ENCODE measurements at places on chromosomes 4 and X.

DNA sequence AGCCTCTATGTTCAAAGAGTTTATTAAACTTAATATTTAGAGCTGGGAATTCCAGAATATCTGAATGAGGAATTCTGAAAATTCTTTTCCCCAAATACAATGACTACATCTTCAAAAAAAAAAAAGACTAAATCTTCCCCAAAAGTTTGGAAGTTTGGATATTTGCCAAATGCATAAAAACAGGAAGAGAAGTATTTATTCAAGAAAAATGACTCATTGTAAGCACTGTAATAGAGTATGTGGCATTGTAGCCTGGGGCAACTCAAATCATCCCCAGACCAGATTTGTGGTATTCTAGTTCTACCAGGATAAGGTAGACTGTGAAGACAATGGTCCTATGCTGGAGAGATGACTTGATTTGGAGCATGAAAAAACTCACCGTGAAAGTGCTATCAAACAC, 78.5 kb upstream of the PDHA2 start:
- DNase-seq, result peak; percentile 48

- no peak for DNase-seq
Observed at GRCh38 chr4:47469951-47470350, 6.4 kb upstream of the COMMD8 start.

- no peak for DNase-seq
Observed at GRCh38 chr4:181437895-181438294, 805.3 kb upstream of the TENM3 start.

GRCh38 chr4:153591441-153591840, 92.6 kb upstream of the TLR2 start:
- DNase-seq, result no peak

- DNase-seq, result no peak
Observed at GRCh38 chr4:36461344-36461743, 179.9 kb downstream of the DTHD1 start.

GRCh38 chr4:8152090-8152864, 6.3 kb downstream of the ABLIM2 start:
- DNase-seq, result no peak

DNA sequence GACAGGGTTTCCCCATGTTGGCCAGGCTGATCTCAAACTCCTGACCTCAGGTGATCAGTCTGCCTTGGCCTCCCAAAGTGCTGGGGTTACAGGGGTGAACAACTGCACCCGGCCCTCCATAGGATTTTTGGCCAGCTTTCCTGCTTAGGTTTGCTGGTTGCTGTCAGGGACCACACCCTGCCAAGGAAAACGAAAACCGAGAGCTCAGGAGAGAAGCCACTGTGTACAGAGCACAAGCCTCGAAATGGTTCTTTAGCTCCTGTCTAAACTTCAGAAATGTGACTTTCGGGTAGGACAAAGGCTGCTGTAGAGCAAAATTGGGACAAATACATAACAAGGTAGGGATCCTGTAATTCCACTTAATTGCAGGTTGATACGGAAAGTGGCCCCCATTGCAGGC, 146.3 kb upstream of the ATP6AP2 start:
- no peak for DNase-seq

GRCh38 chr4:147723326-147723725, 8.6 kb upstream of the ARHGAP10 start:
- DNase-seq, result no peak

DNA sequence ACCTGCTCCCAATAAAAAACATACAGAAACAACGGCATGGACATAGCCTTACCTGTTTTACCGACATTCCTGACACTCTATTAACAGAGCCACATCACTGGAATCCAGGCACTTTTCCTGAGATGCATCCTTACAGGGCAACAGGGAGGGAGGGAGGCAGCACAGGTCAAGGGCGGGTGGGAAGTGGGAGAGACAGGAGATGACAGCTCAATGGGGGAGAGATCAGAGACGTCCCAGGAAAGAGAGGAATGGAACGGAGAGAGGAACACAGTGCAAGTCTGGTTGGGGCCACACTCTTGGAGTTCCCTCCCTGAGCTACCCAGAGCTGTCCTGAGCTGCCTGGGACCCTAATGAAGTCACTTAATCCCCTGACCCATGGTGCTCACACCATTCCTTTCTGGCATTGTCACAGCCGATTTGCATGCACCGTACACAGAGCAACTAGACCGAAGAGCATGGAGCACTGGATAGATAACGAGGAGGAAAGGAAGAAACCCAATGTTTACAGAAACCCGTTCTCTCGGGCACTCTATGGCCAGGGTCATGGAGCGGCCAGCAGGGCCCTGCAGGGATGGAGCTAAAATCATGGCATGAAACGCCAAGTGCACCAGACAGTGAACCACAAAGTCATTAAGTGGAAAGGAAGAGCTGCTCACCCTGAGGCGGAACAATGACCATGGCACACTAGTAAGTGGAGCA, 93.1 kb downstream of the NSUN7 start:
- DNase-seq, result no peak

DNA sequence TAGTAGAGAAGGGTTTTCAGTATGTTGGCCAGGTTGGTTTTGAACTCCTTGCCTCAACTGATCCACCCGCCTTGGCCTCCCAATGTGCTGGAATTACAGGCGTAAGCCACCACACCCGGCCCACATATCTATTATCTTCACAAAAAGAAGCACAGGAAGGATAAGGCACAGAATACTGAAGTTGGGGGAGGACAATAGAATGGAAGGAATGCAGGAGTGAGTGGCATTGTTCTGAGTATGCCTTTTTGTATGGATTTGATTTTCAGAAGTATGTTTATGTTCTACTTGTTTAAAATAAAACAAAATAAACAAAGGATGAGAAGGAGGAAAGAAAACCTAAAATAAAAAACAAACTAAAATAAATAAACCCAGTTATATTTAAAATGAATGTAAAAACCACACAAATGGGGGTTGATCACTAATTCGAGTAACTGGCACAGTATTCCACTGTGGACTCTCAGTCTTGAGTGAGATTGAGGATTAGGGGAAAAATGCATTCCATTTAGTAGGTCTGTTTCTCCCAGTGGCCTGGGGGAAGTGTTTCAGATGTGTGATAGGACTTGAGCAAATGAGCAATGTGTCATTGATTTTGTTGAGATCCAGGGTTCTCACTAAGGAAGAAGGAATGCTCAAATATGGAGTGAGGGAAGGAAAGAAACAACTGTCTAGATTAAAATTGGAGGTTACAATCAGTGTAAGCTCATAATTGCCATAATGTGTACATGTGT, 109.0 kb upstream of the C1QTNF7 start:
- DNase-seq, result no peak

- DNase-seq, result no peak
Observed at GRCh38 chrX:46992070-46992469, 79.8 kb downstream of the JADE3 start.

GRCh38 chr4:33722254-33722653, 2522.1 kb downstream of the ARAP2 start:
- no peak for DNase-seq

DNA sequence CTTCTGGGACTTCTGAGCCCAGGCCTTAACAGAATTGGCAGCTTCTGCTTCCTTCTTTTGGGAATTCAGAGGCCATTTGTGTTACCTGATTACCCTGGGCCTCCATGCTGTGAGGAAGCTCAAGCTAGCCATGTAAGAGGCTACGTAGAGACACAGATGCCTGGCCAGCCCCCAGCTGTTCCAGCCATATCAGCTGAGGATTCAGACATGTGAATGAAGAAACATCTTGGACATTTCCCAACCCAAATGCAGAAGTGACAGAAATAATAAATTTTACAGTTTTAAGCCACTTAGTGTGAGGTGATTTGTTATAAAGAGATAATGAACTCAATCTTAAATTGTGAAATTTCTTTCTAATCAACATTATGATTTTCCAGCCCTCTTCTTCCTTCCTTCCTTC, 18.7 kb upstream of the ZNF827 start:
- DNase-seq, result no peak

GRCh38 chr4:59565836-59566235, 1634.3 kb upstream of the ADGRL3 start:
- no peak for DNase-seq

- no peak for DNase-seq
Observed at GRCh38 chr4:153099391-153100140, 104.7 kb upstream of the TRIM2 start.

GRCh38 chrX:137695417-137695816, 129.5 kb downstream of the ZIC3 start:
- no peak for DNase-seq

- no peak for DNase-seq
Observed at GRCh38 chrX:136142592-136142991, 4.7 kb upstream of the FHL1 start.

All from A673 (cell line).